Astrocyte of the cerebellum (primary cell): ENCODE measurements at places on chromosomes 11 and 22.

DNA sequence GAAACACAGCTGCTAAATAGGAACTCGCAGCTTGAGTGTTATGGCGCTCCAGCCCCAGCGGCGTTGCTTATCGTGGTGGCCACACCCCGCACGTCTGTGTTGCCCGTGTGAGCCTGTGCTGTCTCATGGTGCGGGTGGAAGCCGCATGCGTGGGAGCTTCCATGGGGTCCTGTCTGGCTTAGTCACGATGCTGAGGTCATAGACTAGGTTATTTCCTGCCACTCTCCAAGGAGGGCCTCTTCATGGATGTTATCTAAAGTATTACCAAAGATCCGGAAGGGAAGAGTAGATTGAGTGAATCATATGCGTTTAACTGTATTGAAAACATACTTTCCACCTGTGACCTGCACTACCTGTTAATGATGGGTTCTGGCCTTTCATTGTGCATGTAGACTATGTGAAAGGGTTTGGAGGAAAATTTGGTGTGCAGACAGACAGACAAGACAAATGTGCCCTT is 21.7 kb downstream of the CTTN start:
- peak; percentile 4 for DNase-seq

DNA sequence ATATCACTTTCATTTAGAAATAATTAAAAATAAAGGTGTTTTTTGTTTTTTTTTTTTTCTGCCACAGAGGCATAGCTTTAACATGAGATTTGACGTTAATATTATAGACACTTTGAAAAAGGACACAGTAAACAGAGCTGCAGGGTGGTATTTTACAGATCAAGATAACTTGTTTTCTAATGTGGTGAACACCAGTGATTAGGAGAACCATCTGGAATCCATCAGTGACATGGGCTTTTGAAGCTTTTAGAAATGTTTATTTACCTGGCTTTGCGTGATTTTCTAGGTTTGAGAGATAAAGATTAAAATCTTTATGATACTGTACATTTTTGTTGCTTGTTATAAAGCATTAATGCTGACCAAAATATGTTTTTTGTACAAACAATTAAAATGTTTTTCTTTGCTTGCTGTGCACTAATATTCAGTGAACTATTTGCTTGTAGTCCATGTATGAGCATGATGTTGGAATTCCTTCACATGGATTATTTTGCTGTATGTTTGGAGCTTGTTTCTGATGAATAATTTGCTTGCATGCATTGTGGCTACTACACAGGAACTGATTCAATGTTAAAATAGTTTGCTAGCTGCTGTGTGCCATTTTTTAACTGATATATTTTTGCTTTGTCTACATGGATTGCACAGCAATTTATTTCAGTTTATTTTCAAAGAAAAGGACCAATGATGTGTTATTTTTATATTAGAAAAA is 352.1 kb upstream of the NARS2 start:
- DNase-seq = no peak

DNA sequence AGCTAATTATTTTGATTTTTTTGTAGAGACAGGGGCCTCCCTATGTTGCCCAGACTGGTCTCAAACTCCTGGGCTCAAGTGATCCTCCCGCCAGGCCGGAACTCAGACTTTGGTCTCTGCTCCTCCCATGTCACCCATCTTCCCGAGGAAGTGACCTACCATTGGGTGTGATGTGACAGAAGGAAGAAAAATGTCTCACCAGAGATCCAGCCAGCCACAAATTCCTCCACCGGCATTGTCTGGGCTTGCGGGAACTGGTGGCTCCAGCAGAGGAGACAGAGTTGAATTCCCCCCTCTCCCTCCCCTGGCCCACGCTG is 772 bp downstream of the SLC25A45 start:
- DNase-seq = peak; percentile 6

DNA sequence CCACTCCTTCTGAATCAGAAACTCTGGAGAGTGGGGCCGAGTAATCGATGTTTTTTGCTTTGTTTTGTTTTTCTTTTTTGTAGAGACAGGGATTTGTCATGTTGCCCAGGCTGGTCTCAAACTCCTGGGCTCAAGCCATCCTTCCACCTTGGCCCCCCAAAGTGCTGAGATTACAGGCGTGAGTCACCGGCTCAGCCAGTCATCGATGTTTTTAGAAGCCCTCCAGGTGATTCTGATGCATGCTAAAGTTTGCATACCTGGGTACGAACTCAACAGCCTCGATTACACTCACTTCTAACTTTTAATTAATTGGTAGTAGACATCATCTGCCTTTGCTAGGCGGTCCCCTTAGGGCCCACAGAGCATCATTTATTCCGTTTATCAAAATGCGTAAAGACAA is 50.3 kb downstream of the C11orf71 start:
- DNase-seq = no peak
